IPS DF 6.9 (cell line): ENCODE measurements at places on chromosomes 7 and 10.
A peak's percentile ranks its signal among the peaks of the same experiment; 100 is the strongest.

- no peak overlapping the region for H3K4me3 ChIP-seq
- H3K4me1 ChIP-seq = no peaks in the 10 kb centered on the region
- H3K36me3 ChIP-seq = no peaks in the 10 kb centered on the region
- DNase-seq = no peak
Measured at GRCh38 chr7:44515590-44516268, 25.3 kb upstream of the NUDCD3 start.

- no peak overlapping the region for H3K27ac ChIP-seq
- H3K4me3 ChIP-seq = no peak overlapping the region
- no peaks in the 10 kb centered on the region for H3K4me1 ChIP-seq
- DNase-seq = no peak
- H3K27me3 ChIP-seq = no peaks in the 10 kb centered on the region
Measured at GRCh38 chr7:69588773-69589172, 9.5 kb upstream of the AUTS2 start.

GRCh38 chr10:125510998-125511397 is 172.0 kb downstream of the TEX36 start:
- H3K27ac ChIP-seq = no peak overlapping the region
- no peak overlapping the region for H3K4me3 ChIP-seq
- H3K27me3 ChIP-seq = no peaks in the 10 kb centered on the region
- H3K4me1 ChIP-seq = peaks cover 5% of the 10 kb centered on the region

GRCh38 chr10:20598590-20598989 is 298.5 kb downstream of the NEBL start:
- no peaks in the 10 kb centered on the region for H3K4me1 ChIP-seq
- no peaks in the 10 kb centered on the region for H3K27me3 ChIP-seq
- H3K36me3 ChIP-seq = no peaks in the 10 kb centered on the region
- no peak for DNase-seq

- peaks cover 16% of the 10 kb centered on the region for H3K27me3 ChIP-seq
- no peak for DNase-seq
- H3K4me1 ChIP-seq = peaks cover 4% of the 10 kb centered on the region; the same call in 1 of the 2 replicates
- H3K36me3 ChIP-seq = no peaks in the 10 kb centered on the region
- H3K27ac ChIP-seq = no peak overlapping the region
Measured at GRCh38 chr10:110209926-110210673, 2.7 kb downstream of the MXI1 start.

DNA sequence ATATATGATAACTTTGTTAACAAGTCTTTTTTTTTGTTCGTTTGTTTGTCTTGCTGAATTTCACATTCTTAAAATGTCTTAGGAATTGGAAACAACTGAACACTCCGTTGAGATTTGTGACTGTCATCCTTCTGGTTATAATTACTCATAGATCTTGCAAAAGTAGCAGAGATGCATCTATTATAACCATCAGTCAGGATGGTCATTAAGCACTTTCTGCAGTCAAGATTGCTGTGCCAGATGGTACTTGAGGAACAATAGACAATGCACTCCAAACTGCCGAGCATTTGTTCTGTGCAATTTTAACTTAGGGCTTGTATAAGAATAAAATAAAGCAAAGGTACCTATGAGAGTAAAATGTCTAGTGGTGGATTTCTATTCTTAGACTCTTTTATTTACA is 710.1 kb upstream of the KCND2 start:
- H3K27me3 ChIP-seq = no peaks in the 10 kb centered on the region
- no peaks in the 10 kb centered on the region for H3K36me3 ChIP-seq
- no peak for DNase-seq
- H3K4me3 ChIP-seq = no peak overlapping the region
- H3K4me1 ChIP-seq = no peaks in the 10 kb centered on the region
- no peak overlapping the region for H3K27ac ChIP-seq

DNA sequence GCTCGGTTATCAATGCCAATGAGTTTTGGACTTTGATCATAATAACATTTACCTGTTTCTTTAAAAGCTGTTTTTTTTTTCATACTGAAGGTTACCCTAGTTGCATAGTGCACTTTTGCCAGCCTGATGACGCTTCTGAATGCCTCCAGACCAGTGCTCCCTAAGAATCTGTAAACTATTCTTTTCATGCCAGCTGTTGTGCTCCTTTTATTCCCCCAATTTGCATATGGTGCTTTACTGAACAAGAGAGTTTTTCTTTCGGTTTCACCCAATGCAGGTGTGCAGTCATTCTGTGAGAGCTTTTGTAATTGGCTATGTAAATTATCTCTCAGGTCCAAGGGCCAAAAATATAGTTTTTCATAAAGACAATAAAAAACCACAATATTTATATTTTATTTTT is 48.1 kb upstream of the GLCCI1 start:
- H3K36me3 ChIP-seq = no peaks in the 10 kb centered on the region
- no peak overlapping the region for H3K27ac ChIP-seq
- no peak for DNase-seq
- H3K27me3 ChIP-seq = no peaks in the 10 kb centered on the region
- no peak overlapping the region for H3K4me3 ChIP-seq

DNA sequence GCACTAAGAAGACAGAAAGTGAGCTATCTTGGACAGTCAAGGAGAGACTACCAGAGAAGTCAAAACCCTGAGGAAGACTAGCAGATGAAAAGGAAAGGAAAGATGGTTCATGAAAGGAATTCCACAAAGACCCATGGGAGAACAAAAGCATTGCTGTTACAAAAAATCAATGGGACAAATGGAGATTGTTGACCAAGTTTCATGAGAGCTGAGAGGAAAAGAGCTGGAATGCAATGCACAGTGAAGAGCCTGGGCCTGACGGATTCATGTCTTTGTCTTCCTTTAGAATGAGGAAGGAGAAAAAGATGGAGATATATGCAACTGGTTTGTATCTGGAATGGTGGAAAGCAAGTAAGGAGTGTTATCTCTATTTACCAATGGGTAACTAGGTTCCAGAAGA is 17.3 kb downstream of the TMEM243 start:
- no peak overlapping the region for H3K4me3 ChIP-seq
- no peaks in the 10 kb centered on the region for H3K4me1 ChIP-seq
- no peak overlapping the region for H3K27ac ChIP-seq
- H3K27me3 ChIP-seq = no peaks in the 10 kb centered on the region
- DNase-seq = no peak
- no peaks in the 10 kb centered on the region; the same call in 1 of the 2 replicates for H3K36me3 ChIP-seq

DNA sequence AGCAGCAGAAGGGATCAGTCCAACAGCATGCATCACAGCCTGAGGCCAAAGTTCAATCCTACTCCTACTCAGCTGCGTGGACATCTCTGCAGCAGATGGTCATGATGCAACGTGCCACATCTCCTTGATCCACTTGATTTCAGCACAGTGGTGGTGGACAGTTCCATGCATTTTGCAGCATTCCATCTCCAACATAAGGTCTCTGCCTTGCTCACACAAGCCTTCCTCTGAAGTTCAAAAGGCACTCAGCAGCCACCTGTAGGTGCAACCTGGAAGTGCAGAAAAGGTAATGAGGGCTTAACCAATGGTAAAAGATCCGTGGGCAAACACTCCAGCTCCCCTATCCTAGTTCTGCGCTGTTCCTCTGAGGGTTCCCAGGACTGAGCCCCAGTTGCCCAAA is 57.5 kb upstream of the CHCHD3 start:
- peak; percentile 63 for DNase-seq
- H3K27me3 ChIP-seq = no peaks in the 10 kb centered on the region
- no peak overlapping the region for H3K4me3 ChIP-seq
- no peak overlapping the region for H3K27ac ChIP-seq
- H3K4me1 ChIP-seq = no peaks in the 10 kb centered on the region

- H3K27me3 ChIP-seq = no peaks in the 10 kb centered on the region
- no peaks in the 10 kb centered on the region for H3K36me3 ChIP-seq
- no peak overlapping the region for H3K4me3 ChIP-seq
- 0 out of 2 replicates have a peak, but pooled peaks cover under 1% of the 10 kb centered on the region for H3K4me1 ChIP-seq
- DNase-seq = no peak
- H3K27ac ChIP-seq = no peak overlapping the region
Measured at GRCh38 chr7:82105463-82105862, 335.6 kb upstream of the HGF start.

DNA sequence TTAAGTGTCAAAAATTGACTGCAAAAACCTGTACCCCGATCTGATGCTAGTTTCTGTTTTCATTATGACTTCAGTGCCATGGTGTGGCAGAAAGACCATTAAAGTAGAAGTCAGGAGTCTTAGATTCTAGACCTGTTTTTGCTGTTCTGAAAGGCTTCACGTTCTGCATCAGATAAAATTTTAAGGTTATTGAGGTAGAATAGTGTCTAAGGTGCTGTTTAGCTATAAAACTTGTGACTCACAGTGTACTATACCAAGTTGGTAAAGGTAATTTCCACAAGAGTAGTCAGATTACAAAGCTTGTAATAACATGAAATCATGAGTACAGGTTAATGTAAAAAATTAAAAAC is 38.6 kb downstream of the ZNRF2 start:
- peaks cover 5% of the 10 kb centered on the region for H3K4me1 ChIP-seq
- no peaks in the 10 kb centered on the region for H3K36me3 ChIP-seq
- no peaks in the 10 kb centered on the region for H3K27me3 ChIP-seq
- H3K27ac ChIP-seq = no peak overlapping the region
- no peak for DNase-seq

DNA sequence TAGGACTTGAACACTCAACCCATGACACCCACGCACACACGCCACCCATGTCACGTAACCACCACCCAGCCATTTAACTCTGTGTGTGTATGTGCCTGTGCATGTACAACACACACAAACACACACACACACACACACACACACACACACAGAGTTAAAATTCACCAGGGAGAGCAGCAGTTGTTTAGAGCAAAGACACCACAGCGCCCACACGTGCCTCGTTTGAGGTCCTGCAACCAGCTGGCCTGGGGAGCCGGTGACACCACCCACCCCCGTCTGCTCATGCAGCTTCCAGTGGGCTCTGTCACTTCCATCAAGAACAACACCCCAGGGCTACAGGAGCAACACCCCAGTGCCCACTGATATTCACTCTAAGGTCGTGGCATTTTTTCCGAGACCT is 97.4 kb downstream of the ELFN1 start:
- no peaks in the 10 kb centered on the region for H3K36me3 ChIP-seq
- DNase-seq = no peak
- H3K4me1 ChIP-seq = no peaks in the 10 kb centered on the region
- H3K27ac ChIP-seq = no peak overlapping the region
- H3K4me3 ChIP-seq = no peak overlapping the region
- H3K27me3 ChIP-seq = no peaks in the 10 kb centered on the region

GRCh38 chr10:130231251-130231741 is 95.1 kb downstream of the GLRX3 start:
- H3K4me1 ChIP-seq = no peaks in the 10 kb centered on the region
- no peak for DNase-seq
- no peaks in the 10 kb centered on the region for H3K36me3 ChIP-seq

- no peak overlapping the region for H3K4me3 ChIP-seq
- no peaks in the 10 kb centered on the region for H3K36me3 ChIP-seq
- H3K27ac ChIP-seq = no peak overlapping the region
- no peaks in the 10 kb centered on the region for H3K27me3 ChIP-seq
- DNase-seq = no peak
Measured at GRCh38 chr7:47622586-47622945, 40.7 kb upstream of the TNS3 start.

DNA sequence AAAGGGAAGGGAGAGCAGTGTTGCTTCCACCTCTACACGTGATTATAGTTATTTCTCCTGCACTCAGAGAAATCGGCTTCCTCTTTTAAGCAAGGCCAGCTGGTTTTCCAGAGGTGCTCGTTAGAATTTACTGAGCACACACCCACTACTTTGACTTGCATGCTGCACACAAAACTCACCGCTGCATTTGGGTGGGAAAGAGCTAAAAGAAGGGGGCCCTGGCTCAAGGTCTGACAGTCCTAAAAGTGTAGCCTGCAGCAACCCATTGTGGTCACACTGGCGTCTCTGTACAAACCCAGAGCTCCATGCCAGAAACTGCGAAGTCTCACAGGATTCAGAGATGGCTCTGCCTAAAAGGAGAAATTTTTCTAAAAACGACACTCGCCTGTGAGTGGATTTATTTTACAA is 133.7 kb downstream of the SLC25A13 start:
- DNase-seq = no peak
- no peak overlapping the region for H3K27ac ChIP-seq
- H3K4me3 ChIP-seq = no peak overlapping the region
- no peaks in the 10 kb centered on the region for H3K27me3 ChIP-seq
- no peaks in the 10 kb centered on the region; the same call in 1 of the 2 replicates for H3K36me3 ChIP-seq
- peaks cover 3% of the 10 kb centered on the region for H3K4me1 ChIP-seq

- H3K36me3 ChIP-seq = no peaks in the 10 kb centered on the region
- no peak overlapping the region for H3K27ac ChIP-seq
- peaks cover 5% of the 10 kb centered on the region; the same call in 1 of the 2 replicates for H3K4me1 ChIP-seq
- H3K27me3 ChIP-seq = no peaks in the 10 kb centered on the region
- H3K4me3 ChIP-seq = no peak overlapping the region
Measured at GRCh38 chr7:133936074-133936473, 191.1 kb upstream of the LRGUK start.

GRCh38 chr10:88028072-88028471 is 164.6 kb downstream of the PTEN start:
- no peak overlapping the region for H3K27ac ChIP-seq
- H3K36me3 ChIP-seq = no peaks in the 10 kb centered on the region
- no peaks in the 10 kb centered on the region for H3K4me1 ChIP-seq
- no peak overlapping the region for H3K4me3 ChIP-seq
- no peak for DNase-seq
